ENCODE measurements at places on chromosomes 1 and 21. TPM values are rescaled to one million over a fixed set of nuclear protein-coding genes. Genes with fewer than 3 reads are reported as not detected.

S100A8 gene
- 27,439 TPM for total RNA-seq

BGLAP gene
- total RNA-seq: 0.28 TPM

PKP1 gene
- total RNA-seq: 608 TPM

NKAIN1 gene
- total RNA-seq: 0.92 TPM

SLC45A3 gene
- total RNA-seq: 1.2 TPM

SV2A gene
- 0.20 TPM for total RNA-seq

OR2L5 gene
- not detected for total RNA-seq

CFAP107 gene
- not detected for total RNA-seq

LEMD1 gene
- 6.1 TPM for total RNA-seq

SMYD3 gene
- total RNA-seq: 6.9 TPM

APCS gene
- not detected for total RNA-seq

ATP1A2 gene
- total RNA-seq: 0.80 TPM

All from esophagus mucosa (tissue), 1 donor.